ENCODE measurements at places on chromosomes 3 and 15. TPM values are rescaled to one million over a fixed set of nuclear protein-coding genes. Genes with fewer than 3 reads are reported as not detected.

RTP3 gene
- total RNA-seq: not detected

TICRR gene
- total RNA-seq: 0.12 TPM

C3orf85 gene
- not detected for total RNA-seq

PAQR5 gene
- total RNA-seq: 1.7 TPM

DAZL gene
- not detected for total RNA-seq

CFAP100 gene
- not detected for total RNA-seq

ZMAT3 gene
- total RNA-seq: 12.4 TPM

SHF gene
- 5.0 TPM for total RNA-seq

UBE2E2 gene
- total RNA-seq: 38.3 TPM

TRNT1 gene
- total RNA-seq: 12.6 TPM

GUCA1C gene
- 1.8 TPM for total RNA-seq

WNT7A gene
- not detected for total RNA-seq

PLIN1 gene
- 4.7 TPM for total RNA-seq

CAMP gene
- total RNA-seq: not detected

C3orf20 gene
- total RNA-seq: not detected

A4GNT gene
- total RNA-seq: not detected

UBL7 gene
- 55.1 TPM for total RNA-seq
